ENCODE measurements at places on chromosomes 1 and 21.

DNA sequence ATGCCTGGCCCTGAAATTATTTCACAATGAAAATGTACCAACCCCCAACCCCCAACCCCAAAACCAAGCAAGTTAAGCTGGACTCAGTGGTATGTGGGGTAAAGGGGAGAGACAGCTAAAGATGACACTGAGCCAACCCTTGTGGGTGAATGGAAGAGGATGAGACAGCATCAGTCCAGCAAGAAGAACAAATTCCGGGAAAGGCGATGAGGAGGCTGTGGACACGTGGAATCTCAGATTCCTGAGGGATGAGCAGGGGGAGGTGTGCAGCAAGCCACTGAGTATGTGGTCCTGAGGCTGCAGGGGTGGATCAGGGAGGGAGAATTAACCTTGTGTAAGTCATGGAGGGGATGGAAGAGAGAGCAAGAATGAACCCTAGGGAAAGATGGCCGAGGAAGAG lies 14.4 kb upstream of the ZNF362 start:
- DNase-seq, result no peak

GRCh38 chr21:39533545-39534380 lies 79.0 kb upstream of the B3GALT5 start:
- DNase-seq, result no peak

DNA sequence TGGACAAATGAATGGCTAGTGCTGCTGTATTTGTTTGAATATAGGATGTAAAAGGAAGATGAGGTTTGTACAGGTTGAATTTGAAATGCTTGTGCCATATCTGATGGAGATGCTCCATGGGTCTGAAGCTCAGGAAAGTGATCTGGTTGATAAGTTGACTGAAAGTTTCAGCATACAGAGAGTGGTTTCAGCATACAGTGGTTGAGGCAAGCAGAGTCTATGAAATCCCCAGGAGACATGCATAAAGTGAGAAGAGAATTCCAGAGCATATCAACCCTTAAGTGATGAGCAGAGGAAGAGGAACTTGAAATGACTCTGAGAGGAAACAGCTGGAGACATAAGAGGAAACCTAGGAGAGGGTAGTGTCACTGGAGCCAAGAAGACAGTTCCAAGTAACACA lies 21.7 kb downstream of the TCHHL1 start:
- no peak for DNase-seq

DNA sequence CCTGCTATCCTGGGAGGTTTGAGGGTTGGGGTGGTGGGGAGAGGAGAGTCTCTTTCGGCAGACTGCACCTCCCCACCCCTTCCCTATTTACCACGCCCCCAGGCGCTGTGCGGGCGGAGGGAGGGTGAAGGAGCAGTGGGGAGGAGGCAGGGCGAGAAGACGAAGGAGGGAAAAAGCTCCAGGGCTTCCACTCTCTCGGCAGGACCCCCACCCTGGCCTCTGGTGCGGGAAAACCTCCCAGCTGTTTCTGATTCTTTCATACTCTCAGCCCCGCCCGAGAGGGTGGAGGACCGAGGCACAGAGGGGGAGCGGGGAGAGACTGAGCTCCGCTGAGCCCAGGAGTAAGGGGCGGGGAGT lies 866 bp upstream of the WNT2B start:
- DNase-seq, result no peak

- no peak for DNase-seq
Observed at GRCh38 chr1:48329486-48329885, 107.0 kb downstream of the SLC5A9 start.

Data from hypothalamus (tissue), 51 donors.